ENCODE measurements at places on chromosomes 13 and 19.

GRCh38 chr13:23427881-23428528, 5.5 kb downstream of the SACS start:
- no peak for DNase-seq

DNA sequence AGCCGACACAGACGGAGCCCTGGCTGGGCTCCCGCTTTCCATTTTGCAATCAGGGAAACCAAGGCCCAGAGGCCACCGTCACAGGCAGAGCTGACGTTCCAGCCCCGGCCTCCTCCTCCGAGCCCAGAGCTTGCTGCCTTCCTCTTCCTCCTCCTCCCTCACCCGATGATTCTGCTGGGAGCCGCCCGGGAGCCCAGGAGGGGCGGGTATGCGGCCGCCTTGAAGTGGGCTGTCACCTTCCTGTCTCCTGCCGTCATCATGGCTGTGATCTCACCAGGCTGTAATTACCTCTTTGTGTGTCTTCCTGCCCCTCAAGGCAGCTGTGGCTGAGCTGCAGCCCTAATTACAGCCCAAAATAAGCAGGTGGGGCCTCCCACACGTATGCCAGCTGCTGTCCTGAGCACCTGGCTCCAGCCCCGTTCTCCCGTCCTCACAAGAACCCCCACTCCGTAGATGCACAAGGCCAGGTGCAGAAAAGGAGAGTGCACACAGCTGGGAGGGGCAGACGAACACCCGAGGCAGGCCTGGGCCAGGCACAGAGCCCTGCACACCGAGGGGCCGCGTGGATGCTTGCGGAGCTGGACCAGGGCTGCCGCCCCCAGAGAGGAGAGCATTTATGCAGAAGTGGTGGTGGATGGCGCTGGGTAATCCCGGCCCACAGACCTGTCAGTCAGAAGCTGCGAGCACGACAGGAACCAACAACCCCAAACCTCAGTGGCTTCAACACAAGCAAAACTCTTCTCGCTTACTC, 4.0 kb downstream of the TPGS1 start:
- peak; percentile 85 for DNase-seq

- no peak for DNase-seq
Observed at GRCh38 chr19:18503971-18504885, 17.6 kb downstream of the ELL start.

DNA sequence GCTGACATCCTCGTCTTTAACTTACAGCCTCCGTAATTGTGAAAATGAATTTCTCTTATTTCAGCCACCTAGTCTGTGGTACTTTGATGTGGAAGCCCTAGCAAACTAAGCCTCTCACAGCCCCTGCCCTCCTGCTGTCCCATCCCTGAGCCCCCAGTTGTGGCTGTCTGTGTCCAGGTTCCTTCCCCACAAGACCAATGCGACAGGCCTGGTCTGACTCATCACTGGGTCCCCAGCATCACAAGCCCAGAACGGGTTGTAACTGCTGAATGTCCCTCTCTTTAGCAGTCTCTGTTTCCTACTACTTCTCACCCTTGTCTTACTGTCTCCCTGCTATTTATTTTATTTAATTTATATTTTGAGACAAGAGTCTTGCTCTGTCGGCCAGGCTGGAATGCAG, 5.7 kb downstream of the POU2F2 start:
- no peak for DNase-seq

DNA sequence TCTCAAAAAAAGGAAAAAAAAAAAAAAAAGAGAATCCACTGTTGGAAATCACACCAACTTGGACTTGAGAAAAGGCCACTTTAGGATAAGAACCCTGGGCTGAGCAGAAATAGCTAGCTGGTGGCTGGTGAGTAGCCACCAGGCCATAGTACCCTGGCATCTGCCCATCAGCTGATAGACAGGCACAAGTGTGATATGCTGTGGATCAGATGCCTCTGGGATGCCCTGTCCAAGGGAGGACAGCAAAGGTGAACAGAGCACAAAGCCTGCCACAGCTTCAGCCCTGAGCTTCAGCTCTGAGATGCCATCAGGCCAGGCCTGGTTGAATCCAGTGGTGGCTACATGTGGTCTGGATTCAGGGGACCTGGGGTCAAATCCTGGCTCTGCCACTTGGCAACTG, 8.7 kb downstream of the SIRT2 start:
- DNase-seq: no peak

- DNase-seq: no peak
Observed at GRCh38 chr19:5166262-5166661, 174.3 kb downstream of the PTPRS start.

DNA sequence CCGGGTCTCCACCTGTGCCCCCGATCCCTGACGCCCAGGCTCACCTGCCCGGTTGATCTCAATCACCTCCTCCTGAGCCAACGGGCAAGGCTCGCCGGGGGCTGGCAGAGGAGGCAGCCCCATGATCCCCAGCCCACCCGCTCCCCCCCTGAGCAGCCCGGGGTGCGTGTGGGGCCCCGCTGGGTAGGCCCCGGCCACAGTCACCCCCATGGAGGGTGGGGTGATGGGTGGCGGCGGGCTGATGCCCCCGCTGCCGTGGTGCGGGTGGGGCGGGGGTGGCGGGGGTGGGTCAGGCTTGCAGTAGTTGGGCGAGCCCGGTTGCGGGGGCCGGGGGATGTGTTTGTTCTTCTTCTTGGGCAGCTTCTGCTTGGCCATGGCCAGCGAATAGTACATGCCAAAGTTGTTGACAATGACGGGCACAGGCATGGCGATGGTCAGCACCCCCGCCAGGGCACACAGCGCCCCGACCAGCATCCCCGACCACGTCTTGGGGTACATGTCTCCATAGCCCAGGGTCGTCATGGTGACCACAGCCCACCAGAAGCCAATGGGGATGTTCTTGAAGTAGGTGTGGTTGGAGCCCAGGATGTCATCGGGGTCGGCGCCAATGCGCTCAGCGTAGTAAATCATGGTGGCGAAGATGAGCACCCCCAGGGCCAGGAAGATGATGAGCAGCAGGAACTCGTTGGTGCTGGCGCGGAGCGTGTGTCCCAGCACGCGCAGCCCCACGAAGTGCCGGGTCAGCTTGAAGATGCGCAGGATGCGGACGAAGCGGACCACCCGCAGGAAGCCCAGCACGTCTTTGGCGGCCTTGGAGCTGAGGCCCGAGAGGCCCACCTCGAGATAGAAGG, 6.0 kb downstream of the KCNC3 start:
- no peak for DNase-seq

All from effector memory CD8-positive, alpha-beta T cell (primary cell).